ENCODE measurements at places on chromosomes 5 and 9.

GRCh38 chr5:15718421-15719179 lies 218.6 kb downstream of the FBXL7 start:
- DNase-seq = no peak

DNA sequence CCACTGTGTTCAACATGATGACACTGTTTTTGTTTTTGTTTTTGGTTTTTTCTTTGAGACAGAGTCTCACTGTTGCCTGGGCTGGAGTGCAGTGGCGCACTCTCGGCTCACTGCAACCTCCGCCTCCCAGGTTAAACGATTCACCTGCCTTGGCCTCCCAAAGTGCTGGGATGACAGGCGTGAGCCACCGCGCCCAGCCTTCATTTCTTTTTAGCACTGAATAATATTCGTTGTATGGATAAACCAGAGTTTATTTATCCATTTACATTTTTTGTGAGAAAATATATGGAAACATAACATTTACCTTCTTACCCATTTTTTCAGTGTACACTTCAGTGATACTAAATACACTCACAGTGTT lies 4.2 kb downstream of the CARD19 start:
- no peak for DNase-seq

DNA sequence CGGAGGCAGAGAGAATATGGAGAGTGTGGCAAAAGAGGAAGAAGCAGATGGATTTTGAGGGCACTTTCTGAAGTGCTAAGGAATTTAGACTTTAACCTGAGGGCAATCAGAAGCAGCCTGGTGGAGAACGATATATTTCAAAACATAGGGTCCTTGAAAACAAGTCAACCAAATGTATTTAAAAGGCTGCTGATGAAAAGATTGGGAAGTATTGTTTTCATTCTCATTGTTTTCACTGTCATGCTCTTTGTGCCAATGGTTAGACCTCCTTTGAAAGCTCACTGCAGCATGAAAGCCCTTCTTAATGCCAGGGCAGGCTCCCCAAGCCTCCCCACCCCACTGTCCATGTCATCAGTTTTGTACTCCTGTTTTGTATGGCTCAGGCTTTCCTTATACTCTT lies 2.5 kb upstream of the GPX3 start:
- DNase-seq = no peak

DNA sequence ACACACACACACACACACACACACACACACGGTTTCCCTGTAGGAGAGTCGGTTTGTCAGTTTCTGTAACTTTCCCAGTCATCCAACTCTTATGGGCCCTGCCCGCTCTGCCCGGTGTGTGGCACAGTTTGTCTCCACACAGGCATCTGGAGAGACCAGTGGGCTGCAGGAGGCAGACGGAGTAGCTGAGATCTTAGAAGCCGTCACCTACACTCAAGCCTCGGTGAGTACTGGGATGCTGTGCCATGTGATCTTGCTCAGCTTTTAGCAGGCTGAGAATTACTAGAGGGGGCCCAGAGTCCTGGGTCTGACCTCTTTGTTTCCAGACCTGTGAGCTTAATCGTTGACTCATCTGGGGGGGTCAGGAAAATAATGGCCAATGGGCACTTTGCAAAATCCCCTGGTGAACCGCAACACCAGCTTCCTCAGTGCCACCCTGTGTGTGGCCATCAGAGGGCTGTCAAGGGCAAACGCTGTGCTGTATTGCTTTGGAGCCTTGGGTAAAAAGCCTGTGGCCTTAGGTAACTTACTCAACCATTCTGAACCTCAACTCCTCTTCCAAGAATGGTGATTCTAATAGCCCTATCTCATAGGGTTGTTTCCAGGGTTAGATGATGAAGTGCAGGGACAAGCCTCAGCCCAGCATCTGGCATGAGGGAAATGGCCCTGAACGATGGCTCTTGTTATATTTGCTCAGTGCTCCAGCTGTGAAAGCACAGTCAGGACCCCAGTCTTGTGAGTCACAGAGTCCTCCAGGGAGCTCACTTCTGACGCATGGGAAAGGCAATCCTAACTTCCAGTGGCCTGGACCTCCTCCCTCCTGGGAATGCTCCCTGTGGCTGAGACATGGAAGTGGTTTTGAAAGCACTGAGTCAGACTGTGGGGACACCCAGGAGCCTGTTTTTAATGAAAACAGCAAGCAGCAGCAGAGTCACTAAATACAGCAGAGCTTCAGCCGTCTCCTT lies 45.6 kb downstream of the COL15A1 start:
- DNase-seq = no peak

DNA sequence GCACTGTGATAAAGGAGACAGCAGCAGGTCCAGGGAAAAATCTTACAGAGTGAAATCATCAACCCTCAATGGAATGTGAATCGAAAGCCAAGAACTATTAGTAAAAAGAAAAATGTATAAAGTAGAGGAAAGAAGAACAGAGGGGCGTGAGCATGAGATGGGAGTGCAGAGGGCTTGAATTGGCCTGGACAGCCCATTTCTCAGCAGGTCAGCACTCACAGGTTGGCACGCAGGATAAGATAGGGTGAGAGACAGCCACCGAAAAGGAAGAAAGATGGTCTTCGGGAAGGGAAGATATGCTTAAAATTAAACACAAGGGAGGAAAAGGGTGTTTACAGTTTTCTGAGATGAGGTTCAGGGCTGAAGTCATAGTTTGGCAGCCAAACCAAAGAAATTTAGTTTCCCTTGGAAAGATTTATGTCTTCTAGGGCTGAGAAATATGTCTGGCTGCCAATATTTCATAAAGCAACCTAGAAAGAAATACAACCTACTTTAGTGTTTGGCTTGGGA lies 524.7 kb downstream of the SPATA31D1 start:
- no peak for DNase-seq

DNA sequence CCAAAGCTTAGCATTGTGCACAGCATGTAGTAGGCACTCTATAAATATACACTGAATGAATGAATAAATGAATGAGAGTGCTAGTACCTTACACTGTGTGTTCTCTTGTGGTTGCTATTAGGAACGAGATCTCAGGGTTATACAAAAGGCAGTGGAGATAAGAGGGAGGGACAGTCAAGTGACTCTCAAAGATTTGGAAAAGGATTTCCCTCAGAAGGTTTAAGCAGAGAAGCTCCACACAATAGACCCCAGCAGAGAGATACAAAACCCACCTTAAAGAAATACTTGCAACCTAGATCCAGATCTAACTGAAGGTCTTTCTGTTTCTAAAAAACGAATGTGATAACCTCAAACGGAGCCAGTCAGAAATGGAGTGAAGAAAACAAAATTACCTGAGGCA lies 11.8 kb upstream of the EFNA5 start:
- DNase-seq = no peak

GRCh38 chr5:144503123-144503522 lies 332.4 kb downstream of the KCTD16 start:
- DNase-seq = no peak

- no peak for DNase-seq
Measured at GRCh38 chr5:141772281-141772680, 90.3 kb upstream of the ARAP3 start.

GRCh38 chr9:133689151-133689763 lies 48.9 kb downstream of the SARDH start:
- no peak for DNase-seq

- DNase-seq = no peak
Measured at GRCh38 chr5:33842456-33842855, 49.3 kb downstream of the ADAMTS12 start.

DNA sequence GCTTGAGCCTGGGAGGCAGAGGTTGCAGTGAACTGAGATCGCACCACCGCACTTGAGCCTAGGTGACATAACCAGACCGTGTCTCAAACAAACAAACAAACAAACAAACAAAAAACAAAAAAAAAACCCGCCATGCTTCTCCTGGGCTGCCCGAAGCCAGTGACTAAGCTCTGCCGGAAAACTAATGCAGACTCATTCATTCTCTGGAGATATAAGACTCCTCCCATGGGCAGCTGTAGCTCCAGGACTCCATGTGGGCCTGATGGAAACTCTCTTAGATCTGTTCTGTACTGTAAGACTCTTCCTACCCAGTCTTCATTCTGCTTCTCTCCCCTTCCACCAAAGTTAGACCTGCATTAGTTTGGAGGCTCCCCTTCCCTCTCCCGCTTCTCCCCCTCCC lies 11.1 kb downstream of the GLDC start:
- no peak for DNase-seq

DNA sequence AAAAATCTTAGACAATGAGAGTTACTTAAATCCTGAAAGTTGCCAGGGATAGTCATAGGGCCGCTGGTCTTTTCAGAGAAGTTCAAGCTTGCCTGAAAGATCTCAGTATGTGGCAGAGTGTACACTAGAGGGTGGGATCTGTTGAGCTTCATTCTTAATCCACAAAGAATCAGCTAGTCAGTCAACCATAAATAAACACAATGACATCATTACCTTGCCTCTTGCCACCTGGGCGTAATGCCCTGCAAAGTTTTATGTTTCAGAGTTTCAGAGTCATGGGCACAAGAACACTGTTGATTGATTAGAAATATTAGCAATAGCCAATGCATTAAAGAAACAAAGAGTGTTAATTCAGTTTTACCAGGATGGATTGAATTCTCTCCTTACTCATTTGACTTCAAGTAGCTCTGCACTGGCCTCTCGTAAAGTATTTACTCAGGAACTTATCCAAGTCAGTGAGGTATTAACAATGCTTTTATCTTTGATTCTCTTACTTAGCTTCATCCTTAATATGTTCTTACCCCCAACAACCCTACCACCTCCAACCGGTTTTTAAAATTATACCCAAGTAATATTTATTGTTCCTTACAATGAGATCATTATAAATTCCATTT lies 14.3 kb upstream of the ANXA1 start:
- DNase-seq = no peak

DNA sequence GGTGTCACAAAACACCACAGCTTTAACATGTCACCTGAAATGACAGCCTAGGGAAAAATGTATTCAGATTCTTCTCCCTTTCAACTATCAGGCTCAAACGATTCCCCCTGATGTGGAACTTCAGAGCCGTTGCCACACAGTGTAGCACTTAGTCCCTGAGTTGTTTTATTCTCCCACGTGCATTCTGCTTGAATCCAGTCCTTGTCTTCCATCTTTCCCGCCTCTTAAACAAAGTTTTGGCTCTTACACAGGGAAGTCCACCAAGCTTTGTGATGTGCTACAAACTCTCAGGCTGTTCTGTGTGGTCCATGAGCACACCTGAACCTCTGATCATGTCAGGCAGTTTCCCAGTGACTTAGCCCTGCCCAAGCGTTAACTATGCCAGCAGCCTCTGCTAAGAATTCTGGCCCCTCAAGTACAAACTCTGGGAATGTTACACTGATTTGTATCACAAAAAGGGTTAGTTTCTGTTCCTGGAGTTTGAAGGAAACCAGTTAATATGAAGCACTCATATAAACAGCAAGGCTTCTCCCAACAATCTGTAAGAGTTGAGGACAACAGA lies 45.8 kb upstream of the RNF38 start:
- DNase-seq = no peak

- DNase-seq = no peak
Measured at GRCh38 chr9:20540169-20540863, 82.0 kb downstream of the MLLT3 start.

- DNase-seq = no peak
Measured at GRCh38 chr5:40442346-40442745, 237.4 kb upstream of the PTGER4 start.

DNA sequence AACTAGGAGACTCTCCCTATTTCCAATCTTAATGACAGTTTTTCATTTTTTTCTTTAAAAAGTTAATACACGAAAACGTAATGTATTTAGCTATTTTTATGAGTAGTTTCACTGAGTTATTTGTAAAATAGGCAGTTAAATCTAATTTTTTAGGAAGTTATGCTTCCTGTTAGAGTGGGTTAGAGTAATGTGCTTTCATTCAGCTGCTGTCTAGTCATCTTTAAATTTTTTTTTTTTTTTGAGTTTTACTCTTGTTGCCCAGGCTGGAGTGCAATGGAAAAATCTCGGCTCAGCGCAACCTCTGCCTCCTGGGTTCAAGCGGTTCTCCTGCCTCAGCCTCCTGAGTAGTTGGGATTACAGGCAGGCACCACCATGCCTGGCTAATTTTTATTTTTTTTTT lies 34.0 kb downstream of the CDC42SE2 start:
- no peak for DNase-seq

DNA sequence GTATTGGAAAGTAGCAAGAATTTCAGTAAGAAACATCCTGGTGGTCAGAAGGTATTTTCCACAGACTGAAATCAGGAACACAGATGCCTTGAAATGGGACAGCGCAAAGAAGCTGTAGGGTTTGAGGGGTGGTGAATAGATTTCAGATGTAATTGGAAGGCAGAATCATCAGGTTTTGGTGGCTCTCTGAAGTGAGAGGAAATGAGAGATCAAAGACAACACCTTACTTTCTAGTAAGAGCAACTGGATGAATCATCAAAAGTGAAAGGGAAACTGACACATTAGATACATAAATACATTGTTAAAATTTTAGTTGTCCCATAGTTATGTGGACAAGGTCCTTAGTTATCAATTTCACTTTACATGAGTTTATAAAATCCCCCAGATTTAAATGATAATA lies 188.2 kb upstream of the SLC27A6 start:
- no peak for DNase-seq

- DNase-seq = no peak
Measured at GRCh38 chr5:77707791-77708190, 68.3 kb downstream of the TBCA start.

DNA sequence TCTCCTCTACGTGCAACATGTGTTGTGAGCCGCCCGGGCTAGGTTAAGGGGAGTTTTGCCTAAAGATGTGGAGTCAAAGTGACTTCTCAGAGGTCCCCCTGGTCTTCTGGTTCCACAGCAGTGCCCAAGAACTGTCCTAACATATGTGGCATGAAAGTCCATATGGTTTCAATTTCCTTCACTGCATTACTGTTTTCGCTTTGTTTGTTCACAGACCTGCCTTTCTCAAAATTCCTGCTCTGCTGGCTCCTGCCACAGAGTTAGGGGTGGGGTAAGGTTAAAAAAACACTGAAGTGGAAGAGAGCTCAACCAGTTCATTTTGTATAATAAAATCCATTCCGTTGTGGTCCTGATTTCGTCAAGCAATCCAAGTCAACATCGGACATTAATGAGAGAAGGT lies 289.4 kb downstream of the DMAC1 start:
- DNase-seq = no peak

DNA sequence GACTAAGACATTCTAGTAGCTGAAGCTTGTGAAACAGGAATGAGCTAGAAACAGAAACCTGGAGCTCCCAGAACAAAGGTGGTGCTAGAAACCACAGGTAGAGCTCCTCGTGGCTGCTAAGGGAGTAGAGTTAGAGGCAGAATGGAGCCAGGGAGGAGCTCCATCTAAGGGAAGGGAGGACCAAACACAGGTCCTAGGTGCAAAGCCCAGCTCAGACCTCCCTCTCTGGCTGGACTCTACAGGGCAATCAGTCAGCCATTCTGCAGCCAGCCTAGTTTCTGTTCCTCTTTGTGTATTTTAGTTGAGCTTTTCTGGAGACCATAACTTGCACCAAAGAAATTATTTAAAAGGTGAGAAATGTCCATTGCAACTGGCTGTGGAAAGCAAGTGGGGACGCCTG lies 70.4 kb downstream of the CRB2 start:
- no peak for DNase-seq

- DNase-seq = no peak
Measured at GRCh38 chr5:82367930-82368329, 89.8 kb upstream of the RPS23 start.

DNA sequence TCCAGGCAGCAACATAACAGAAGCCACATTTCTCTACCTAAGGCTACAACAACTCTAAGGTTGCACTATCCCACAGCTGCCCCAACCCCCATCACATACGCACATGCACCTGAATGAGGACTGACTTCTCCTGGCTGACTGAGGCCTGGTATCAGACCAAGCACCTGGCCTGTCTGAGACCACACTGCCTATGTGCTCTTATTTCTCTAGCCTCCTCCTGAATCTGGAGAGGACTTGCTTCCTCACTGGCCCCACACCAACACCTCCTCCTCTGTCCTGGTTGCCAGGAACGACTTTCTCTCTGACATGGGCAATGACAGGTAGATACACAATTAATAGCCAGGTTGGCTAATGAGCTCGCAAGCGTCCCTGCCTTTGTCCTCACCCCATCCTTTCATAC lies 14.9 kb upstream of the VDAC1 start:
- no peak for DNase-seq

Data from NCI-H524 (cell line).